ENCODE measurements at places on chromosomes 7 and 10.

- DNase-seq = no peak
Measured at GRCh38 chr10:71513540-71513853, 116.8 kb downstream of the CDH23 start.

DNA sequence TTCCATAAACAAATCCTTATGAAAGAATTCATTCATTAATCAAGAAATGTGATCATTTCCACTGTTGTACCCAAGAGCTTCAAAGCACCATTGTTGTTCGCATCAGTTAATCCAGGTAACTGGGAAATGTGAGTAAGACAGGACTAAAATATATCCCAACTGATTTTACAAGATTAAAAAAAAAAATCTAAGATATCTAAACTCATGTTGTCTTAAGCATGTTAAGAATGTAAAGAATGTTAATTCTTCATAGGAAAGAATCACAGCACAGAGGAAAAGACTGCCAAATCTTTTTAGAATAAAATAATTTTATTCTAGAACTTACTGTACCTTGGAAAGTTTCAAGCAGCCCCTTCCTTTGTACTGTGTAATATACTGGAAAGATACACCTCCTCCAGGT is 16.4 kb downstream of the FZD1 start:
- DNase-seq = no peak

GRCh38 chr7:144049491-144049890 is 743 bp downstream of the OR2A5 start:
- no peak for DNase-seq

- DNase-seq = no peak
Measured at GRCh38 chr7:106075937-106076336, 36.2 kb downstream of the SYPL1 start.

DNA sequence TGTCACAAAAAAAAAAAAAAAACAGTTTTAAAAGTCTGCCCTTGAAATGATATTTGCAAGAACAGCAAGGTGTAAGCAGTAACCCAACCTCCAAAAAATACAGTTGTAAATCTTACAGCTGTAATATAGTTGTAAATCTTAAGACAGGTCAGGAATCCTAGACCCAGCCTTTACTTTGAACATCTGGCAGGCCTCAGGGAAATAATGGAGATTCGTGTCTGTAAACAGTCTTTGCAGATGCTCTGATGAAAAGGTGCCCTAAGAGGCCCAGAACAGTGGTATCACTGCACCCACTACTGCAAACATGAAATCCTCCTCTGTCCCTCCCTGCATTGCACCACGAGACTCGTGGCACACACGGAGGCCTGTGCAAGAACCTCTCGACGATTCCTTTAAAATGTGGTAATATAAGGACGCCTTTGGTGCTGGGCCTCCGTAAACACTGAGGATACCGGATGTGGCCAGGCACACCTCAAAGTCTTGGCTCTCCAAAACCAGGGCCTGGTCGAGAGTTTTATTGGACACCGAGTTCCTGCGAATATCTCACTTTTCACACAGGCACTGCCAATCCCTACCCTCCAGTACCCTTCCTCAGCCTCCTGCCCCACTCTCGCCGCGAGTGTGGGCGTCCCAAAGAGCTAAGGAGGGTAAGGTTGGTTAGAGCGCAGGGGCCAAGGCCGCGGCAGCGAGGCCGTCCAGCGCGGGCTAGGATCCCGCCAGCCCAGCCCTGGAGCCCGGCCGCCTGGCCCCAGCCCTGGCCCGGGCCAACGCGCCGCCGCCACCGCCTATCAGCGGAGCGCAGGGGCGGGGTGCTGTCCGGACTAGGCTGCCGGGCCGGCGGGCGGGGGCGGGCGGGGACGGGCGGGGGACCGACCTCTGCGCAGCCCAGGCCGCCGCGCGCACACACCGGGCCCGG is at the start of gene REEP3:
Gene REEP3 (plus strand): TSS at position 902 of the 916 bp plus-strand sequence. CDS start 145 bp downstream, outside the sequence.
- DNase-seq = peak; percentile 91

- no peak for DNase-seq
Measured at GRCh38 chr10:80659289-80659688, 121.6 kb downstream of the SH2D4B start.

- DNase-seq = no peak
Measured at GRCh38 chr7:66741710-66742049, 1.1 kb downstream of the RABGEF1 start.

- no peak for DNase-seq
Measured at GRCh38 chr10:131689954-131690757, 210.7 kb upstream of the PPP2R2D start.

DNA sequence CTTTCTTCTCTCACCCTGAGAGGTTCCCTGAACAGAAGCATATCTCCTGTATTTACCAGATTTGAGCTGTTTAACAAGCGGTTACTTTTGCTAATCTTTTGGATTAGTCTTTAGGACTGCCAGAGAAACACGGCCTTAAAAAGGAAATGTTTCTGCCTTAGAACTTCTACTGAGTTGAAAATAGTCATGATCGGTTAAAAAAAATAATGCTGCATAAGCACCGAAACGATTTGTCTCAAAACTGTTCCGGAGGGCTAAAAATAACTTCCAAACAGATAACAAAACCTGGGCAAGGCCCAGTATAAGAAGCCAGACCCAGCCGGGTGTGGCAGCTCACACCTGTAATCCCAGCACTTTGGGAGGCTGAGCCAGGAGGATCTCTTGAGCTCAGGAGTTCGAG is 43.3 kb upstream of the CYTH3 start:
- DNase-seq = no peak

- DNase-seq = no peak
Measured at GRCh38 chr7:144910411-144910810, 74.6 kb upstream of the TPK1 start.

GRCh38 chr10:31759124-31759798 is 169.4 kb downstream of the ARHGAP12 start:
- DNase-seq = peak; percentile 66

DNA sequence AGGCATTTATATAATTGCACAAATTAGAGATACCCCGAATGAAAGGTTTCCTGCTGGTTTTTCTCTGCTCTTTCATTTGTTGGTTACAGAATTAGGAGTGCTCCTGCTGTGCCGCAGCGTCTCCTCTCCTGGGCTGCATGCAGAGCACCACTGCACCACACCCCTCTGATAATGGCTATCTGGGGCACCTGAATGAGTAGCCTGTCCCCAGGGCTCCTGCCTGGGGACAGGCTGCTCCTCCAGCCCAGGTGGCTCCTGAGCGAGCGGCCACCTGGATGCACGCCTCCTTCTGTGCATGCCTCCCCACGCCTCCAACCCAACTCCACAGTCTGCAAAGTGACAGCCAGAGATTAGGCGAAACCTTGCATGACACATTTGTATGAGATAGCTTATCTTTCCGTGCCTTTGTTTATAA is 242.6 kb upstream of the FZD8 start:
- DNase-seq = no peak

- peak; percentile 49 for DNase-seq
Measured at GRCh38 chr7:100211342-100211780, 8.4 kb upstream of the PVRIG start.

DNA sequence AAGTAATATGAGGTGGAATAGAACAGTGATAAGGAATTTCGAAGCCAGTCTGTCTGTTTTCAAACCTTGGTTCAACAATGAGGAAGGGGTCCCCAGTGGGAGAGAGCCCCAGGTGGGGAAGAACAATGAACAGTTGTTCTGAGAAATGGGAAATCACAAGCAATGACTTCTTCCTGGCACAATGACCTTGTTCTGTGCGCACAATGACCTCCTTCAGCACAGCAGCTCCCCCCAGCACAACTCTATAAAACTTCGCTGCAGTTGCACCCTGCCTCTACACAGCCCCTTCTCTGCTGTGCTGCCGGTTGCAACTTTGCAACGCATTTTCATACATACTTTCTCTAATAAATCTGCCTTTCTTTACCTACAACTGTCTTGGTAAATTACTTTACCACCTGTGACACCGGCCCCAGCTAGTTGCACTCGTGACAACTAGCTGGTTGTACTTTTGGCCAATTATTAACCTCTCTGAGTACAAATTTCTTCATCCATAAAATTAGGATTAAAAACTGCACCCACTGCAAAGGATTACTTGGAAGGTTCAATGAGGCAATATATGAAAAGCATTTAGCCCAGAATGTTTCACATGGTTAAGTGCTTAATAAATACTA is 40.5 kb downstream of the ASB4 start:
- no peak for DNase-seq

- DNase-seq = no peak
Measured at GRCh38 chr10:82319074-82319473, 444.1 kb downstream of the NRG3 start.

DNA sequence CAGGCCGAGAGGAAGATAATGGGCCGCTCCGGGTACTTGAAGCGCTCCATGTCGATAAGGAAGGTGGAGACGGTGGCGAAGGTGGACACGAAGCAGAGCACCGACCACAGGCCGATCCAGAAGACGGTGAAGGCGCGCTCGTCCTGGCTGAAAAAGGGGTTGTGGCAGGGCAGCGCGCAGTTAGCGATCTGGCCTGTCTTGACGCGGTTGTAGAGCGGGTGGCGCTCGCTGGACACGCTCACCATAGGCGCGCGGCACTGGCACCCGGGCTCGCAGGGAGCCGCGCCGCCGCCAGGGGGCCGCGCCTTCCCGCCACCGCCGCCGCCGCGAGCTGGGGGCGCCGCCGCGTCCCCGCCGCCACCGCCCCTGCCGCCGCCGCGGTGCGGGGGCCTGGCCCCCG is 1.6 kb downstream of the FZD8 start:
- DNase-seq = peak; percentile 86

- no peak for DNase-seq
Measured at GRCh38 chr10:16811765-16812164, 5.5 kb downstream of the RSU1 start.

DNA sequence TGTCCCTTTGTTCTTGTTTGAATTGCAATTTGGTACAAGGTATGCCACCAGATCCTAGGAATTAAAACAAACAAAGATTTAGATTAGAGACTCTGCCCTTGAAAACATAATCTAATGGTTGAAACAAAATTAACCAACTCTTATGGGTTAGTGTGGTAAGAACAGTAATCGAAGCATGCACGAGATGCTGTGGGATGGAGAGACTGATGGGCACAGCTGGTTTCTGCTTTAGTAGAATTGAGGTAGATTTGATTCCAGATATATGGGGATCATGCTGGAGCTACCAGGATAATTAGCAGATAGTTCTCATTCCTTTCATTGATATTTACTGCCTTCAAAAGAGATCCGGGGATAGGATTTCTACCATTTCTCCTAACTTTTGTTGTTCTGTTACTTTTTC is 20.4 kb upstream of the SEMA4G start:
- DNase-seq = no peak

DNA sequence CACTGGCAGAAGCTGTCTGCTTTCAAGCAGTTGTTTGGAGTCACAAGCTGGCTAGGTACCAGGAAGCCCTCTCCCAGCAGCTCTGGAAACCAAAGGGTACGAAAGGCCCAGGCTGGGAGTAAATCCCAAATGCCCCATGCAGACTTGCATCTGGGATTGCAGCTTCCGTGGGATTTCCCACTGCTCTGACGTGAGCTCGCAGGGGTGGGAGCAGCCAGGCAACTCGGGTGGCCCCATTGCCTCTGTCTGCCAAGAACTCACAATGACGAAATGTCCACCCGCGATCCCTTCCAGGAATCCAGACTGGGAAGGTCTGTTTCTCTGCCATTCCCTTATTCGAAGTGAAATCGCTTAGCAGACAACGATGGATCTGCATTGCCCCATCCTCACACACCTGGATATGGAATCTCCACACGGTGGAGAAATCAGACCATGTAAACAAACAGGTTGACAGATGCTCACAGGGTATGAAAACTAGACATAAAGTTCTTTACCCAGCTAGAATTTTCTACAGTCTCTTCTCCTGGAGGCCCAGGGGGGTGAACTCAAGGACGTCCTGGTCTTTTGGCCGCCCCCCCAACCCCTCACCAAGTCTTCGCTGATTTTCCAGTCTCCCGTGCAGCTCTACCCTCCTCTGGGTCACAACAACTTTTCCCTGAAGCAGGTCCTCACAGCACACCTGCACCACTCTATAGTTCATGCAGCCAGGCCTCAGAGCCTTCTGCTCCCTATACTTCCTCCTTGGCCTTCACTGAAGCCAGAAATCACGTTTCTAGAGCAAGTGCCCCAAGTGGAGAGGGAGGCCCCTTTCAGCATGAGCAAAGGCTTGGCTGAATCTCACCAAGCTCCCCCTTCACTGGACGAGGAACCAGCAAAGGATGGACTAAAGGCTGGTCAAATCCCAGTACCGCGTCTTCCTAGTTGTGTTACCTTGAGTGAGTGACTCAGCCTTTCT is 20.0 kb downstream of the SH3PXD2A start:
- no peak for DNase-seq

Measured in GM20000 (cell line).